ENCODE measurements at places on chromosomes 13 and 19.
A peak's percentile ranks its signal among the peaks of the same experiment; 100 is the strongest.

DNA sequence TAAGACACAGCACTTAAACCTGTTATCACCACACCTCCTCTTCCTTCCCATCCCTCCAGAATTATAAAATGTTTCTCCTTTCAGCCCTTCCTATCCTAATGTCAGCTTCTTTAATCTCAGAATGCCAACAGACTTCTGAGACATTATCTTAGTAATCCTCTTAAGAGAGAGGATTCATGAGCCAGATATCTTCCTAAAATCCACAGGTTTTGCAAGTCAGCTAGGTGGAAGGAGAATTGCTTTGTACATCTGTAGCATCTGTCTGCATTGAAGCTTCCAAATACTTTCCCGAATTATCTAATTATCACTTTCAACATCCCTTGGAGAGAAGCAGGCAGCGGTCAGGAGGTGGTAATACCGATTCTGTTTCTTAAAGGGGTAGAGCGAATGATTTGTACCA is 179.1 kb downstream of the DCT start:
- H3K27ac ChIP-seq, result no peak overlapping the region
- DNase-seq, result no peak
- no peaks in the 10 kb centered on the region for H3K36me3 ChIP-seq
- no peaks in the 10 kb centered on the region for H3K4me1 ChIP-seq
- no peaks in the 10 kb centered on the region for H3K27me3 ChIP-seq
- H3K4me3 ChIP-seq, result no peak overlapping the region

GRCh38 chr13:32354040-32354439 is 38.7 kb downstream of the BRCA2 start:
- H3K36me3 ChIP-seq, result no peaks in the 10 kb centered on the region
- no peak overlapping the region for H3K4me3 ChIP-seq
- DNase-seq, result no peak
- H3K27me3 ChIP-seq, result no peaks in the 10 kb centered on the region

DNA sequence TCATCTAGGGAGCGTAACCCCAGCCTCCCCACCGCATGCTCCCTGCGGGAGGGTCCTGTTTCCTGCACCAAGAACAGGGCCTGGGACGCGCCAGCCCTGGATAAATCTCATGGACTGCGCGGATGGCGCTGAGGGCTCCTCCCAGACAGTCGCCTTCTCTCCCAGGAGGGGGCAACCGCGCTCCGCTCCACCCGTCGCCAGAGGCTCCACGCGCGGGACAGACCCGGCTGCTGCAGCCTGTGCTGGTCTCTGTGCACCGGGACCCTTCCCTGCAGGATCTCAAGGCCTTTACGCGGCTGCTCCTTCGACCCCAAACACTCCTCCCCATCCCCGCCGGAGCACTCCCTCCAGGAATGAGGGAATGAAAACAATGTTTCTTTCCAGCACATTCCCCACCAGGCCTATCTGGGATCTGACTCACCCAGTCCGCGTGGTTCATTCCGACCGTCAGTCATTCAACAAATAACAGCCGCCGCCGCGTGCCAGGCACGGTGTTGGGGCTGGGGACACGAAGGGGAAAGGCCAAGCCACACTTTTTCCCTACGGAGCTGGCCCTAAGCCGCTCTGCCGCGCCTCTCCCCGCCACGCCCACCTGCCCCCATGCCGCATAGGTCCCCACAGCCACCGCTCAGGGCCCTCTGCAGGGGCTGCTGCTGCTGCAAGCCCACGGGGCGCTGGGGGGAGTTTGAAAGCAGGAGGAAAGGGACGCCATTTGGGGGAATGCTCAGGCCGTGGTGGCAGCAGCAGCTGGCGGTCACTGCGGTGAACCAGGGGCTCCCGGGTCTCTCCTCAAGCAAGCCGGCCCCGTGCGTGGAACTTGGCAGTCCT is 6.0 kb downstream of the PNMA8B start:
- H3K4me1 ChIP-seq, result no peaks in the 10 kb centered on the region
- H3K27me3 ChIP-seq, result no peaks in the 10 kb centered on the region
- H3K4me3 ChIP-seq, result no peak overlapping the region

DNA sequence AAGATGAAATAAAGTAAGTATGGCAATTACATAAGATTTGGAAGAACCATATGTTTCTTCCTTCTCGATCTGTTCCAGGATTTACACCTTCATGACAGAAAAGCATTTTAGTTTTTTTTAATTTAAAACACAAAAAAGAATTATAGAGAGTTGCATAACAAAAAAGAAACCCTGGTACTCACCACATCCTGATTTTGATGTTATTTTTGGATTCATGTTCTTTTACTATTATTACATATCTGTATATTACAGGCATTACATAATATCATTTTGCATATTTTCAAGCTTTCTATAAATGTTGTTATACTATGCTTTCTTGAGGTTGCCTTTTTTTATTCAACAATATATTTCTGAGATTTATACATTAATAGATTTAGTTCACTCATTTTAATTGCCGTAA is 6.7 kb upstream of the KATNAL1 start:
- no peak overlapping the region for H3K4me3 ChIP-seq
- peaks cover 4% of the 10 kb centered on the region for H3K4me1 ChIP-seq
- no peaks in the 10 kb centered on the region for H3K27me3 ChIP-seq
- no peak overlapping the region for H3K27ac ChIP-seq

- H3K36me3 ChIP-seq, result no peaks in the 10 kb centered on the region
- H3K4me3 ChIP-seq, result peak overlapping the region; percentile 79
- H3K4me1 ChIP-seq, result no peaks in the 10 kb centered on the region
- no peak for DNase-seq
- peak overlapping the region; percentile 91 for H3K27ac ChIP-seq
Observed at GRCh38 chr13:28718196-28718542, 601 bp downstream of the SLC46A3 start.

GRCh38 chr13:101146101-101146898 is 270.0 kb downstream of the NALCN start:
- H3K36me3 ChIP-seq, result no peaks in the 10 kb centered on the region
- H3K4me3 ChIP-seq, result no peak overlapping the region
- no peak overlapping the region for H3K27ac ChIP-seq
- H3K27me3 ChIP-seq, result no peaks in the 10 kb centered on the region
- H3K4me1 ChIP-seq, result no peaks in the 10 kb centered on the region

Data from uterus (tissue), 4 donors.